ENCODE measurements at places on chromosomes 4 and X.

- no peak for DNase-seq
These were observed 144.8 kb downstream of the SHROOM3 start for GRCh38 chr4:76579596-76580375.

- DNase-seq: no peak
These were observed 6.2 kb downstream of the IL21 start for GRCh38 chr4:122614621-122615020.

DNA sequence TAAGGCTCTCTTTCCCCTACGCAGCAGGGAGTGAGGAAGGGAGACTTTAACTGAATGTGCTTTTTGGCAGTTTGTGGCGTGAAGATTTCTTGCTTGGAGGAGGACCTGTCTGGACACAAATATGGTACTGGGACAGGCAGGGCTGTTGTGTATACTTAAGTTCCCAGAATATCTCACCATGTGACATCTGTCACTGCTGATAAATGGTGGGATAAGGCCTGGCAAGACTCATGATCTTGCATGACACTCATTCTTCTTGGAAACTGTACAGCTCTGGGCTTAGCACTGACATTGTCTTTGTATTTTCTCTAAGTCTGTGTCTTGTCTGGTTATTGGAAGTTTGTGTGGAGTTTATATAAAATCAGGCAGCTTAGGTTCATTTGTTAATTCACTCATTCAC lies 93.1 kb downstream of the STK32B start:
- no peak for DNase-seq

DNA sequence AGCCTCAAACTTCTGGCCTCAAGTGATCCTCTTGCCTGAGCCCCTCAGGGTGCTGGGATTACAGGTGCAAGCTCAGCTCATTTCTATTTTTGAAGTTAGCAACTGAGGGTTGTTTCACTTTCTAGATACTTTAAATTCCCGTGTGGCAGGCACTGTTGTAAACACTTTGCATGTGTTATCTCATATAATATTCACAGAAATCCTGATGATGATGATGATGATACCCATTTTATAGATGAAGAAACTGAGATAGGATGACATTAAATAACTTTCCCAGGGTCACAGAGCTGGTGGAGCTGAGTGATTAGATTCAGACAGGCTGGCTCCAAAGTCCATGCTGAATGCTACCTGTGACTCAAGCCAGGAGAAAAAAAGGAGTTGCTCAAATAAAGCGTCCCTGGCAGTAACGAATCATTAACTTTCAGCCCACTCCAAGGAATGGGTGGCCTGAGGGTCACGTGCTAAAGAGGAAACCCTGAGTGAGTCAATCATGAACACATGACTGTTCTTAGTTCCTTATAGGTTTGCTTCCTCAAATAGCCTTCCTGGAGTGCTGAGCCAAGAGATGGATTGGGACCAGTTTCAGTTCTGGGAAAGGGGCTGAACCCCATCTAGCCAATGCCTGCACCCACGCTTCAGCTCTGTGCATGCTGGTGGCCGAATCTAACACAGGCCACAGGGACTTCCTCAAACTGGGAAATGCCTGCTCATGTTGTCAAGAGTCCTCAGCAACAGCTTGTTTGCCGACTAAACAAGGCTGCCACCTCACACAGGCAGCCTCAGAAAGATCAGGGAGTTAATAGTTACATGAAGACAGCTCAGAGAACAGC lies 52.8 kb downstream of the RBM47 start:
- peak; percentile 87 for DNase-seq

- DNase-seq: no peak
These were observed 23.4 kb upstream of the CT47A1 start for GRCh38 chrX:121008920-121009319.

- DNase-seq: no peak
These were observed 145.9 kb downstream of the PCDH19 start for GRCh38 chrX:100264200-100264599.

GRCh38 chr4:110190249-110190648 lies 8.2 kb downstream of the ELOVL6 start:
- DNase-seq: no peak

DNA sequence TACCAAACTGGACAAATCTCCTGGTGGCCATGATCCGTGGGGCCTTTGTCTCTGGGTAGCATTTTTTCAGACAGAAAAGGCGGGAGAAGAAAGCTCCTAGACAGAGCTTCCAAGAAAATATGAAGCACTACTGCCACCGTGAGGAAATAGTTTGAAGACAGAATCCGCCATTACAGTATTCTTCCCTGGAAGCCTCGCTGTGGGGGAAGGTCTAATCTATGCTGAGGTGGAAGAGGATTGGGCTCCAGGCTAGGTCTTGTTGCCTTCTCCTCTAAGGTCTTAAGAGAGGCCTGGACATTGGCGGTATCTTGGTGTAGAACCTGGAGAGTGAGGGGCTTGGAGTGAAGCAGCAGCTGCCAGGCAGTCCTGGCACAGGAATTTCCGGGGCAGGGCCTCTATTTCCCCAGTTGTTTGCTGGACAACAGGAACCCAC lies 218.9 kb downstream of the OR13H1 start:
- DNase-seq: no peak

DNA sequence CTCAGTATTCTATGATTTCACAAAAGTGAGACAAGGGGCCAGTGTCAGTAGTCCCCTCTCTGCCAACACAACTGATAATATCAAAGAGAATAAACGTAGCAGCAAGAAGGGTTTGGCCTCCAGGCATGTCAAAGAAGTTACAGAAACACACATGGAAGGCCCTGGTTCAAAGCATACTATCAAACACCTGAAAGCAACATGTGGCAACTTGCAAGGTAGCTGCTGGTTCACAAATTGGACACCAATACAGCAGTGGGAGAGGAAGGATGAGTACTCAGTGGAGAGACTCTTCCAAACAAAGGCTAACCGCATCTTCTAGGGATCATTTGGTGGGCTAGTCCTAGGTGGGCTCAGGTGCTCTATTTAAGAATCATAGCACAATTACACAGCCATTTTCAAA lies 74.9 kb upstream of the MAOA start:
- DNase-seq: no peak

DNA sequence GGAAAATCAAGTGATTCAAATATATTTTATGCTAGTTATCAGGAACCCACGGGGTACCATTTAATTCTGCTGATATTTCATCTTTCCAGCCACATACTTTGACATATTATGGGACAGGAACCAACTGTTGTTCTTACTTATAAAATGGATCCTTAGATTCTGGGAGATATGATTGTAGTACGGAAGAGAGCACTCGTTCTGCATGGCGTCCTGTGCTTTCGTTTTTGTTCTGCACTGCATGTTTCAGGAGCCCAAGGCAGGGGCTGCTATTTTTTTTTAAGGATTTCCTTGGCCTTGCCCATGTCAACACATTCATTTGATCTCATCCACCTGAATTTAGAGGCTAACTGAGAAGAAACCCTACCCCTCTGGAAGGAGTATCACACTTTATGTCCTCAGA lies 245.5 kb upstream of the TLL1 start:
- no peak for DNase-seq

GRCh38 chr4:149370785-149371420 lies 444.7 kb downstream of the IQCM start:
- DNase-seq: peak; percentile 2

- DNase-seq: no peak
These were observed 54.3 kb downstream of the LRBA start for GRCh38 chr4:150960818-150961217.

GRCh38 chr4:142021181-142021580 lies 384.8 kb downstream of the IL15 start:
- DNase-seq: no peak

DNA sequence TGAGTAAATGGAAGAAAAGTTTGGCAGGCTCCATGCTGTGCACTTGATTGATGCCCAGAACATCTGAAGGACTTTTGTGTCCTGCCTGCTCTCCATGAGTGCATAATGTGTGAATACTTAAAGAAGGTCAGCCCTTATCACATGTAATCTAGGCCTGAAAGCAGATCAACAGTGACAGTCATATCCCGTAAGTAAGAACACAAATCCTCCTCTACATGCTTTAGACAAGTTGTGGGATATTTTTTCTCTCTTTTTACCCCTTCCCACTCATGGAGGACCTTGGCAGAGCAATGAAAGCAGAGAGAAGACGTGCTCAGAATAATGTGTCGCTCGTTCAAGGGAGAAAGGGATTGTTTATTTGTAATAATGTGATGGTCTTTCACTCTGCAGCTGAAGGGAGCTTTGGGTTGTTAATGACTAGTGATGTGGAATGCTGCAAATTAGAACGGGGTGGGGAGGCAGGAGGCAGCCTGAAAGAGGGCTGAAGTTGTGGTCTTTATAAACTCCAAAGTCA lies 286.6 kb downstream of the BMPR1B start:
- no peak for DNase-seq

DNA sequence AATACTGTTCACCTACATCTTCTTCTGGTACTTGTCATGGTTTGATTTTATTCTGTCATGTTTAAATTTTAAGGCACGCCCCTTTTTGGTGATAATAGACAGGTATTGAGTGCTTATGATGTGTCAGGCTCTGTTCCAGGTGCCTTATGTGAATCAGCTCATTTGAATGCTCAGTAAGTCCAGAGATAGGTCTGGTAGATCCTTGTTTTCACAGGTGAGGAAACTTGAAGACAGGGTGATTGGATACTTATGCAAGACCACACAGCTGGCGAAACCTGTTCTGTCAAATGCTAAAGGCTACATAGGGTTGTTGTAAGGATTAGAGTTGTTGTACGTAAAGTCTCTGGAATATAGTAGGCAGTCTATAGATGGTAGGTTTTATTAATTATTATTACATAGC lies 9.6 kb upstream of the SLC25A14 start:
- no peak for DNase-seq

DNA sequence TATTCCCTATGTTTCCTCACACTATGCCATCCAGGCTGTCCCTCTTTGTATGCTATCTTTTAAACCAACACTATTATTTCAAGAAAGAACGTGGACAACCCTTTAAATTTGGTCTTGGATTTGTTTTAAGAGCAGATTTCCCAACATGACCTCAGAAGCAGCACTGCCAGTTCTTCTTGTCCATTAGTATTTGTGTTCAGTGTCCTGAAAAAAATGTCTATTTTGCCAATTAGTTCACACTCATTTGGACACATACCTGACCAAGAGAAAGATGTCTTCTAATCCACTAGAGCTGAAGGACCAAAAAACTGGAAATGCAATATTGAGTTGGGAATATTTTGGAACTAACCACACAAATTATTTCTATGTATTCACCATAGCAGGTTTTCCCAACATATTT lies 223.2 kb upstream of the CNKSR2 start:
- DNase-seq: no peak

GRCh38 chr4:37903901-37904300 lies 13.0 kb downstream of the TBC1D1 start:
- DNase-seq: no peak

DNA sequence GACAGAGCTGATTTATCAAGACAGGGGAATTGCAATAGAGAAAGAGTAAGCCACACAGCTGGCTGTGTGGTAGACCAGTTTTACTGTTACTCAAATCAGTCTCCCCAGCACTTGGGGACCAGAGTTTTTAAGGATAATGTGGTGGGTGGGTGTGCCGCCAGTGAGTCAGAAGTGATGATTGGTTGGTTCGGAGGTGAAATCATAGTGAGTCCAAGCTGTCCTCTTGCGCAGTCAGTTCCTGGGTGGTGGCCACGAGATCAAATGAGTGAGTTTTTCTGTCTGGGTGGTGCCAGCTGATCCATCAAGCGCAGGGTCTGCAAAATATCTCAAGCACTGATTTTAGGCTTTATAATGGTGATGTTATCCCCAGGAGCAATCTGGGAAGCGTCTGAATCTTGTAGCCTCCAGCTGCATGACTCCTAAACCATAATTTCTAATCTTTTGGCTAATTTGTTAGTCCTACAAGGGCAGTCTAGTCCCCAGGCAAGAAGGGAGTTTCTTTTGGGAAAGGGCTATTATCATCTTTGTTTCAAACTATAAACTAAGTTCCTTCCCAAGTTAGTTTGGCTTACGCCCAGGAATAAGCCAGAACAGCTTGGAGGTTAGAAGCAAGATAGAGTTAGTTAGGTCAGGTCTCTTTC lies 44.0 kb upstream of the PPP1R2C start:
- DNase-seq: no peak

DNA sequence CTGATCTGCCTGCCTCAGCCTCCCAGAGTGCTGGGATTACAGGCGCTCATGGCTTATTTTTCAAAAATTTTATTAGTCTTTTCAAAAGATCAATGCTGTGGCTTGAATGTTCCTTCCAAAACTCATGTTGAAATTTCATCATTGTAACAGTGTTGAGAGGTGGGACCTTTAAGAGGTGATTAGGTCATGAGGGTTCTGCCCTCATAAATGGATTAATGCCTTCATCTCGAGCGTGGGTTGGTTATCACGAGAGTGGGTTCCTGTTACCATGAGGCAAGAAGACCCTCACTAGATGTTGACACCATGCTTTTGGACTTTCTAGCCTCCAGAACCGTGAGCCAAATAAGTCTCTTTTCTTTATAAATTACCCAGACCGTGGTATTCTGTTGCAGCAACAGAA lies 30.3 kb downstream of the EIF2S3 start:
- no peak for DNase-seq

- DNase-seq: no peak
These were observed 287.9 kb upstream of the PUDP start for GRCh38 chrX:7435822-7436221.

DNA sequence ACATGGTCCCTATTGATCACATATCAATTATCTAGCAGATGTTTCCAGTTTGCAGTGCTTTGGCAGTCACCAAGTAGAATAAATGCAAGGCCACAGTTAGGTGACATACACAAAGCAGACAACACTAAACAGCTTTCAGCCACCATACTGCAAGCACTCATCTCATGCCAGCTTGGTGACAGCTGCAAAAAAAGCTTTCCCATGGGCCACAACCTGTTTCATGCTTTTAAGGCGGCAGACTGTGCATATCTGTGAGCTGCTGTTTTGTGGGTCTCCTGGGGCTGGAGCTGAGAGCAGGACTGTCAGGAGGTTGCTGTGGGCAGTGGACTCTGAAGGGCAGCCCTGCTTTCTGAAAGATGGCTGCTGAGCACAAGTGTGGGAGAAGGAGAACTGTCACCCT lies 82.6 kb downstream of the FHDC1 start:
- DNase-seq: no peak

- no peak for DNase-seq
These were observed 920.4 kb upstream of the EPHA5 start for GRCh38 chr4:66590488-66591215.

DNA sequence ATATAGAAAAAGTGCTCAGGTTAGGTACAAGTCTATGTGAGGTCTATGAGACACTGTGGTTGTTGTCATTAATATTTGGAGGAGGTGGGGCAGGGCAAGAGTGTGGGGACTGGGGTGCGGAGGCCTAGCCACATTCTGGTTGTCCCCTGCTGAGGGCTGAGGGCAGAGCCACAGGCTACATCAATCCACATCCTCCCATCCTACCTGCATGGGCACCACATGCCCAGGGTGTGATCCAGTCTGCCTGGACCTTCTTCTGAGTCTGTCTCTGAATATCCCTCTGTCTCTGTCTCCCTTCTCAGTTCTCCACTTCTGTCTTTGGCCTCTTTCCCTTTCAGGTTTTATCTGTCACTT lies 1.2 kb upstream of the GATA1 start:
- DNase-seq: no peak

DNA sequence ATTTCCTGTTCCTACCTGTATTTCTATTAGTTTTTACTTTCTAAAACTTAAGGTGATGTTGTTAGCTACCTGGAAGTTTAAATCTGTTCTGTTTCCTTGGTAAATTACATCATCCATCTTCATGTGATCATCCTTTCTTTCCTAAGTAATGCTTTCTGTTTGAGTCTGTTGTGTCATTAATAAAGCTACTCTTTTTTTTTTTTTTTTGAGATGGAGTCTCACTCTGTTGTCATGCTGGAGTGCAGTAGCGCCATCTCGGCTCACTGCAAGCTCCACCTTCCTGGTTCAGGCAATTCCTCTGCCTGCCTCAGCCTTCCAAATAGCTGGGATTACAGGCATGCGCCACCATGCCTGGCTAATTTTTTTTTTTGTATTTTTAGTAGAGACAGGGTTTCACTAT lies 73.3 kb downstream of the FIP1L1 start:
- DNase-seq: no peak

All from KG1 (cell line).